Keratinocyte (primary cell): ENCODE measurements at places on chromosomes 6 and 20.

DNA sequence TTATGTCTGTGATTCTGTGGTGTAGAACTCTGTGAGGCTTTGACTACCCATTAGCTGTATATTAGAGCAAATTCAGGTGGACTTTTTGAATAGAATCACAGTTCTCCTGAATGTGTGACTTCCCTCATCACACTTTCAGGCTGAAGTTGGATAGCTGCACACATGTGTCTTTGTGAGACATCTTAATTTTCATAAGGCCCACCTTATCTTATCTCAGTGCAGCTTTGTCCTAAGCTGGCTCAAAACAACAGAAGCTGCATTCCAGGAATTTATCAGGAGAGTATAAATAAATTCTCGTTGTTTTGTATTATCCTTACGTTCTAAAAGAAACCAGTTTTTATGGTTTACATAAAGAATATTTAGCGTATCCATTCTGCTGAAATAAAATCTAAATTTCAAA, 26.2 kb upstream of the SLC35D3 start:
- DNase-seq: no peak
- H3K27me3 ChIP-seq: no peaks in the 10 kb centered on the region
- H3K4me3 ChIP-seq: no peak overlapping the region
- H3K36me3 ChIP-seq: no peaks in the 10 kb centered on the region
- H3K4me1 ChIP-seq: no peaks in the 10 kb centered on the region

DNA sequence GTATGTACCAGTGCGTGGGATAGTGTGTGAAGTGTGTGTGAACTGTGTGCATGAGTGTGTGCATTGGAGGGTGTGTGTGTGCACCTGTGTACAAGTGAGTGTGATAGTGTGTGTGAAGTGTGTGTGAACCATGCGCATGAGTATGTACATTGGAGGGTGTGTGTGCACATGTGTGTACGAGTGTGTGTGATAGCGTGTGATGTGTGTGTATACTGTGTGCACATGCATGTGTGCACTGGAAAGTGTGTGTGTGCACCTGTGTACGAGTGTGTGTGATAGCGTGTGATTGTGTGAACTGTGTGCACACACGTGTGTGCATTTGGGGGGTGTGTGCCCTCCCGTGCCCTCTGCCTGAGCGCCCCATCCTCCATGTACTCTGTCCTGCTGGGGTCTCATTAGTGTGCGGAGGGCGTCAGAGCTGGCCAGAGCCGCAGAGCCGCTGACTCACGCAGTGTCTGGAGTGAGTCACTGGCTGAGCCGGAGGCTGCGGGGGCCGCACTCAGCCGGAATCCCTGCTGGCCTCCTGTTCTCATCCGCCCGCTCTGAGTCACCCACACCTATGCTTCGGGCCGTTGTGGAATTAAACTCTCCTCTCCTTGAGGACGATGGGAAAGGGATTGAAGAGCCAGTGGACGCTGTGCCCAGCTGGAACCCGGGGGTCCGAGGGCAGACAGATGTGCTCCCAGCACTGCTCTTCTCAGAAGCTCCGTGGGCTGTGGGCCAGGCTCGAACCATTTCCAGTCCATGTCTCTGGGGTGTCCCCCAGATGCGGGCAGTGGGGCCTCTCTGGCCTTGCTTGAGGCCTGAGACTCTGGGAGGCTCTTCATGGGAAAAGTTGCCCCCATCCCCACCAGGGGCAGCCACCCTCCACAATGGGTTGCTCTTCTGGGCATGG, 27.3 kb upstream of the STX16 start:
- peaks cover 30% of the 10 kb centered on the region for H3K4me1 ChIP-seq
- H3K4me3 ChIP-seq: no peak overlapping the region
- no peaks in the 10 kb centered on the region for H3K36me3 ChIP-seq

- no peaks in the 10 kb centered on the region for H3K36me3 ChIP-seq
- no peak overlapping the region for H3K4me3 ChIP-seq
- no peak for DNase-seq
- no peaks in the 10 kb centered on the region for H3K27me3 ChIP-seq
- no peaks in the 10 kb centered on the region for H3K4me1 ChIP-seq
These were observed 219.7 kb downstream of the UNC5CL start for GRCh38 chr6:40819182-40819834.

GRCh38 chr6:148492654-148493290, 150.1 kb downstream of the SASH1 start:
- DNase-seq: no peak
- H3K4me3 ChIP-seq: no peak overlapping the region
- no peak overlapping the region for H3K27ac ChIP-seq
- H3K27me3 ChIP-seq: no peaks in the 10 kb centered on the region

- no peak overlapping the region for H3K4me3 ChIP-seq
- H3K27me3 ChIP-seq: no peaks in the 10 kb centered on the region
- H3K36me3 ChIP-seq: no peaks in the 10 kb centered on the region
- H3K27ac ChIP-seq: no peak overlapping the region
- peaks cover 21% of the 10 kb centered on the region for H3K4me1 ChIP-seq
- DNase-seq: no peak
These were observed 4.2 kb upstream of the GCNT2 start for GRCh38 chr6:10516953-10517352.

- no peaks in the 10 kb centered on the region for H3K27me3 ChIP-seq
- no peak overlapping the region for H3K4me3 ChIP-seq
- no peak overlapping the region for H3K27ac ChIP-seq
These were observed 15.2 kb downstream of the DEFB132 start for GRCh38 chr20:272718-273117.

DNA sequence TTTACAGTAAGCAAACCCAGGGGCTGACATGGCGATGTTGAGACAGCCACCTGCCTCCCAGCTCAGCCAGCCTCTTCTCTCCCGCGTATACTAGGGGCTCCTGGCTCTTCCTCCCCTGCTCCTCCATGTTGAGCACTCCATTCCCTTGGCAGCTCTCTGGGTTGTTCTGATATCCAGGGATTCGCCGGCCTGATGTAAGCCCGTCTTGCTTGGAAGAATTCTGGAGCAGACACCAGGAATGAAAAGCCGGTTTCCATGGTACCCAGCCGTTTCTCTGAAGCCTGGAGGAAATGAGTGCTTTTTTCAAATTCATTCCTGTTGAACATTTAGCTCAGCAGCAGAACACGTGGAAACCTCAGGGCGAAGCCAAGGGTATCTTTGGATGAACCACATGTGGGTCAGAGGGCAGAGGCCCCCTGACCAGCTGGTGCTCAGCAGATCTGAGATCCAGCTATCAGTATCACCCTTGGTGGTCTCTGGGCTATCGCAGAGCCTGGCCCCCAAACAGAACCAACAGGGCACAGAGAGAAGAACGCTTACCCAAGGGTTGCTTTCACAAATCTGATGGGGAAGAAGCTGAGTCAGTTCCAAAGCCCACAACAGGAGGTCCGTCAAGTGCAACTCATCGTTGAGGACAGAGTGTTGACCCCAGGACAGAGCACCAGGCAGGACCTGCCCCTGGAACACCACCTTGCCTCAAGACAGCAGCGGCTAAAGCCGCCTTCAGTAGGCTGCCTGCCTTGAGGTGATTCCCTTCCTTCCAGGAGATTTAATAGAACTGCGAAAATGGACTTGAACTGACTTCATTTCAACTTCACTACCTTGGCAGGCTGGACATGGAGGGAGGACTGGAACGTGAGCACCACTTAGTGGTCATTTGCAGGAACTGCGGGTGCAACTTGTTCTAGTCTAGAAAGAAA, 96.1 kb upstream of the RIN2 start:
- no peak overlapping the region for H3K27ac ChIP-seq
- no peaks in the 10 kb centered on the region for H3K4me1 ChIP-seq
- H3K27me3 ChIP-seq: peaks cover 3% of the 10 kb centered on the region
- no peak overlapping the region for H3K4me3 ChIP-seq
- DNase-seq: peak; percentile 33

DNA sequence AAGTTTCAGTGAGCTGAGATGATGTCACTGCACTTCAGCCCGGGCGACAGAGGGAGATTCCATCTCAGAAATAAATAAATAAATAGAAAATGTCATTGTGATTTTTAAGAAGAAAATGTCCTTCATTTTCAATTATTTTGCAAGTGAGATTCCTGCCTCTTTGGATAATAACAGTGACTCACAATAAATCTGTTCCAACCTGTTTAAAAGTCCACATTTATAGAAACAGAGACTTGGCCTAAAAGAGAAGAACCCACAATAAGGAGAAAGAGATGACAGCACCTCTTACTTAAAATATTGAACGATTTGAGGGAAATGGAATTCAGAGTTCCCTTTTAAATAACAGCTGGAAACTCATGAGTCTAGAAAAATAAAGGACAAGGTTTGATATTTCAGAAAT, 373.4 kb upstream of the NOX3 start:
- H3K4me3 ChIP-seq: no peak overlapping the region
- H3K4me1 ChIP-seq: no peaks in the 10 kb centered on the region
- H3K36me3 ChIP-seq: no peaks in the 10 kb centered on the region
- no peak overlapping the region for H3K27ac ChIP-seq

DNA sequence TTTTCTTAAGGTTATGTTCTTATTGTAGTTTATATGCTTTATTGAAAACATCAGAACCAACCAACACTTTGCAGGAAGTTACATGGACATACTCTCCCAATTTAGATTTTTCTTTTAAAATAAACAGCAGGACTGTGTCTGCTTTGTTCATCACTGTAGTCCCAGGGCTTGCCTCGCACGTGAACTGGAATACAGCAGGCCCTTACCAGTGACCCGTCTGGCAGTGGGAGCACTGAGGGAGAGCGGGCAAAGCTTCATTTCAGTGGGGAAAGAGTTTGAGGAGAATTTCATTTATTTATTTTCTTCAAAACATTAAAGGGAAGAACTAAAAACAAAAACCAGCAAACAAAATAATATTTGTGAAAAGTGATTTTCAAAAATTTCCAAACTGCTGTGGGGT, 230.8 kb downstream of the PAX1 start:
- H3K4me3 ChIP-seq: no peak overlapping the region
- H3K27me3 ChIP-seq: no peaks in the 10 kb centered on the region
- no peak overlapping the region for H3K27ac ChIP-seq
- H3K36me3 ChIP-seq: no peaks in the 10 kb centered on the region
- no peak for DNase-seq

DNA sequence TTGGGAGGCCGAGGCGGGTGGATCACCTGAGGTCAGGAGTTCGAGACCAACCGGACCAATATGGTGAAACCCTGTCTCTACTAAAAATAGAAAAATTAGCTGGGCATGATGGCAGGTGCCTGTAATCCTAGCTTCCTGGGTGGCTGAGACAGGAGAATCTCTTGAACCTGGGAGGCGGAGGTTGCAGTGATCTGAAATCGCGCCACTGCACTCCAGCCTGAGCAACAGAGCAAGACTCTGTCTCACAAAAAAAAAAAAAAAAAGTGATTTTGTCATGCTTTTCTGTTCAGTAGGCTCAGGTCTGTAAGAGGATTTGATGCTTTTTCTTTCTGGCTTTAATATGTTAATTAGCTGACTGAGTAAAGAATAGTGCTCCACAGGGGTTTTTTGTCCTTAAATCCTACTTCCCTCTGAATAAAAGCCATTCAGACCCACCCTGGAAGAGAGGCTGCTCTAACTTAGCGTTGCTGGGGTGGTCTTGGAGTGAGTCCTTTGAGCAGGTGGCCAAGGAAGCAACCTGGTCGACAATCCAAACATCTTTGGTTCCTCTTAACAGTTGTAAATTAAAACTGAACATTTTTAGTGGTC, 19.0 kb downstream of the MCM8 start:
- H3K27ac ChIP-seq: no peak overlapping the region
- no peak overlapping the region for H3K4me3 ChIP-seq
- DNase-seq: no peak
- no peaks in the 10 kb centered on the region for H3K27me3 ChIP-seq
- H3K4me1 ChIP-seq: no peaks in the 10 kb centered on the region

- H3K4me3 ChIP-seq: peak overlapping the region; percentile 66
- no peaks in the 10 kb centered on the region for H3K27me3 ChIP-seq
- H3K36me3 ChIP-seq: no peaks in the 10 kb centered on the region
- H3K4me1 ChIP-seq: peaks cover 14% of the 10 kb centered on the region
These were observed 137.1 kb downstream of the LY86 start for GRCh38 chr6:6725468-6726209.

GRCh38 chr6:44567406-44567805, 179.9 kb downstream of the CDC5L start:
- H3K36me3 ChIP-seq: no peaks in the 10 kb centered on the region
- no peak overlapping the region for H3K4me3 ChIP-seq
- H3K4me1 ChIP-seq: no peaks in the 10 kb centered on the region

GRCh38 chr20:63955281-63955826, 862 bp downstream of the UCKL1 start:
- DNase-seq: no peak
- H3K36me3 ChIP-seq: peaks cover 16% of the 10 kb centered on the region
- peak overlapping the region; percentile 77 for H3K27ac ChIP-seq
- peak overlapping the region; percentile 98 for H3K4me3 ChIP-seq

- no peak overlapping the region for H3K4me3 ChIP-seq
- H3K36me3 ChIP-seq: no peaks in the 10 kb centered on the region
- H3K27ac ChIP-seq: no peak overlapping the region
- no peaks in the 10 kb centered on the region for H3K27me3 ChIP-seq
These were observed 359.4 kb downstream of the ADGRB3 start for GRCh38 chr6:68994521-68994920.
